Fibroblast of skin of right biceps (primary cell): ENCODE measurements at places on chromosomes 12 and 14.

- DNase-seq: peak; percentile 85
Measured at GRCh38 chr12:109951751-109952150, 44.4 kb downstream of the GIT2 start.

DNA sequence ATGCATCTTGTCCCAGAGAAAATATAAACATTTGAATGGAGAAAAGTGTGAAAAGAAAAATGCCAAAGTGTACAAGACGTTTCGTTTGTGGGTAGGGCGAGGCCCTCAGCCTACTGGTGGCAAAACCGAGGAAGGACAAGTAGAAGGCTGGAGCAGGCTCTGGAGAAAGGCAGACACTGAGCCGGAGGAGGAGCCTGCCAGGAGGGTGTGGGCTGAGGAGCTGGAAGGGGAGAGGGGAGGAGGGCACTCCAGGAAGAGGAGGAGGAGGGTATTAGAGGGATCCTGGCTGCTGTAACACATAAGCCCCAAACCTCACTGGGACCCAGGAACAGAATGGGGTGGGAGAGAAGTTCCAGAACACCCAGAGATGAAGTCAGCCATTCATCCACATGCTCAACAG lies 47.7 kb downstream of the CLMN start:
- no peak for DNase-seq

GRCh38 chr14:31265701-31266398 lies 58.3 kb upstream of the HECTD1 start:
- no peak for DNase-seq

DNA sequence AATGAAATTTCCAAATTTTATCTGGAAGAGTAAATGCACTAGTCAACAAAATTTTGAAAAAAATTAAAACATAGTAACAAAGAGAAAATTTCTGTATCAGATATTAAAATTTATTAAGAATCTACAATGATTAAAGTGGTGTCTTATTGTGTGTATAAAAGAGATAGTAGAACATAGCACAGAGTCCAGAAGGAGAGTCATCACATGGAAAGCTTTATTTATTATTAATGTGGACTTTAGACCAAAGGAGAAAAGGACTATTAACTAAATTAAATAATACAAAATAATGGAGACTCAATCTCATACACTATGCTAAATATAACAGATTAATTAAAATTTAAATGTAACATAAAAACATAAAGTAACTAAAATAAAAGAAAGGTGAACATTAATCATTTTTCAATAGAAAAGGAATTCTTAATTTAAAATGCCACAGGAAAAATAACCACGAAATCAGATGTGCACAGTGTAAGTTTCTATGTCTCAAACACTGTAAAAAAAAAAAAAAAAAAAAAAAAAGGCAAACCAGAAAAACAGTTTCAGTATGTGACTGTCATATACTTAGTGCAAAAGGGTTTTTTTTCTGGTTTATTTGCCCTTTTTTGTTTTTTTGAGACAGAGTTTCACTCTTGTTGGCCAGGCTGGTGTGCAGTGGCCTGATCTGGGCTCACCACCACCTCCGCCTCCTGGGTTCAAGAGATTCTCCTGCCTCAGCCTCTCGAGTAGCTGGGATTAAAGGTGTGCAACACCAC lies 95.4 kb downstream of the MYF5 start:
- DNase-seq: no peak

- DNase-seq: peak; percentile 14
Measured at GRCh38 chr12:122740351-122740750, 9.7 kb upstream of the HCAR1 start.

DNA sequence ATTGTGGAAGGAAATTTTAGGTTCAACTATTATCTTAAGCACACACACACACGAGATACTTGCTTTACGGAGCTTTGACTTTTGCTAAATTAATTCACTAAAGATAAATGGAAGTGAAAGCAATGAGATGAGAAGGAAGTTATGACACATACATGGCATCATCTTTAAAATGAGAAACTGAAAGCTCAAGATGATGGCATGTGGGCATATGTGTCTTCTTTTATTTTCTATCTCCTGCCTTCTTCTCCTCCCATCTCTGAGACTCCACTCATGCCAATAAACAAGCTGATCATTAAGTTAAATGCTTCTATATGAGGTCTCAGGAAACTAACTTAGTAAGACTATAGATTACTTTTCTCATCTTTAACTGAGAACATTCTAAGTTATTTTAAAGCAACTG lies 216.7 kb downstream of the MED13L start:
- peak; percentile 17 for DNase-seq

DNA sequence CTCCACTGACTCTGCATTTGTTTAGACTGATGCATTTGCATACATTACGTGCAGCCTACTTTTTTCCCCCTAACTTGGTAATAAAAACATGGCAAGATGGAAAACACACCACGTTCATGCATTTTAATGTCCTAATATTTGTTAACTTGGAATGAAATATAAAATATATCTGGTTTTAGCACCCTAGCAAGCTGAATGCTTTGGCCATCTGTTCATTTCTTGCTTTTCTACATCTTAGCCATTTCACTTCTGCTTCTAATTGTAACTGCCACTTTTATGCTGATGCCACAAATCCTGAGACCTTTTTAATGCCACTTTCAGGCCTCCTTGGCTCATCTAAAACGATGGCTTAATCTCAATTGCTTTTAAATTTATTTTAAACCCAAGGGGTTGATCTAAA lies 177.7 kb upstream of the RASSF8 start:
- DNase-seq: no peak

- no peak for DNase-seq
Measured at GRCh38 chr12:111410431-111411184, 4.9 kb downstream of the SH2B3 start.

- DNase-seq: no peak
Measured at GRCh38 chr14:37585101-37585511, 9.9 kb downstream of the FOXA1 start.
